Activated CD4-positive, alpha-beta T cell treated with anti-CD3 and anti-CD28 coated beads, Interleukin-2, amount 10 ng/mL, durations not matched to agents 7 days and 5 days (primary cell): ENCODE measurements at places on chromosomes 13 and 19. TPM values are rescaled to one million over a fixed set of nuclear protein-coding genes. Genes with fewer than 3 reads are reported as not detected.
A peak's percentile ranks its signal among the peaks of the same experiment; 100 is the strongest.

Gene SLC25A41
- total RNA-seq, result 0.55 TPM

Gene ACP4
- not detected for total RNA-seq

DNA sequence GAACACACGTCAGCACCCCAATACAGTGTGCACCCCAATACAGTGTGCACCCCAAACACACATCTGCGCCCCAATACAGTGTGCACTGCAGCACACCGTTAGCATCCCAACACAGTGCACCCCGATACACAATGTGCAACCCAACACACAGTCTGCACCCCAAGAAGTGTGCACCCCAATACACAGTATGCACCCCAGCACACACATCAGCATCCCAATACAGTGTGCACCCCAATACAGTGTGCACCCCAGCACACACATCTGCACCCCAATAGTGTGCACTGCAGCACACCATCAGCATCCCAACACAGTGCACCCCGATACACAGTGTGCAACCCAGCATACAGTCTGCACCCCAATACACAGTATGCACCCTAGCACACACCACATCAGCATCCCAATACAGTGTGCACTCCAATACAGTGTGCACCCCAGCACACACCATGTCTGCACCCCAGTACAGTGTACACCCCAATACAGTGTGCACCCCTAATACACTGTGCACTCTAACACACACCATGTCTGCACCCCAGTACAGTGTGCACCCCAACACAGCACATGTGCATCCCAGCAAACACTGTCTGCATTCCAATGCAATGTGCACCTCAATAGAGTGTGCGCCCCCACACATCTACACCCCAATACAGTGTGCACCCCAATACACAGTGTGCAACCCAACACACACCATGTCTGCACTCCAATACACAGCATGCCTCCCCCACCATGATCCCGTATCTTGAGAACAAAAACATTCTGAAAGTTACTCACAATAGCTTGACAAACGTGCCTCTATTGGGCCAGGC lies 855 bp upstream of the CARS2 start:
- peak overlapping the region; percentile 70 for H3K4me3 ChIP-seq
- no peak for DNase-seq
- H3K27ac ChIP-seq, result peak overlapping the region; percentile 77
- peaks cover 41% of the 10 kb centered on the region for H3K4me1 ChIP-seq
- H3K27me3 ChIP-seq, result no peaks in the 10 kb centered on the region

DNA sequence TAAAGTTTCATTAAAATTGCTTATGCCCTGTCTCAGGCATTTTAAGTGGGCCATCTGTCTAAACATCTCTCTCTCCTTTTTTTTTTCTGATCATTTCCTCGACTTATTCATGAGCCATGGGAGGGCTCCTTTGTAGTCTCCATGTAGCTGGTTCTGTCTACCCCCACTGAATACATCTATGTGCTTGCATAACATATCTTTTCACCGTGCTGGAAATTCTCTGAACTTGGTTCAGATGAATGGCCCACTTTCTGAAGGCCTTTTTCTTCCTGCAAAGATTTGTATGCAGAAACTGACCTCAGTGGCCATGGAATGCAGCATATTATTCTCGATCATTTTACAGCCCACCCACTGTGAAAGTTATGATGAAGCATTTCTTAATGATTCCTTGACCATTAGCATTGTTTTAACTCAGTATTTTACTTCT lies 225.3 kb downstream of the GGACT start:
- H3K36me3 ChIP-seq, result no peaks in the 10 kb centered on the region
- H3K4me1 ChIP-seq, result no peaks in the 10 kb centered on the region
- no peak for DNase-seq
- no peaks in the 10 kb centered on the region for H3K27me3 ChIP-seq
- no peak overlapping the region for H3K27ac ChIP-seq
- H3K4me3 ChIP-seq, result no peak overlapping the region

DNA sequence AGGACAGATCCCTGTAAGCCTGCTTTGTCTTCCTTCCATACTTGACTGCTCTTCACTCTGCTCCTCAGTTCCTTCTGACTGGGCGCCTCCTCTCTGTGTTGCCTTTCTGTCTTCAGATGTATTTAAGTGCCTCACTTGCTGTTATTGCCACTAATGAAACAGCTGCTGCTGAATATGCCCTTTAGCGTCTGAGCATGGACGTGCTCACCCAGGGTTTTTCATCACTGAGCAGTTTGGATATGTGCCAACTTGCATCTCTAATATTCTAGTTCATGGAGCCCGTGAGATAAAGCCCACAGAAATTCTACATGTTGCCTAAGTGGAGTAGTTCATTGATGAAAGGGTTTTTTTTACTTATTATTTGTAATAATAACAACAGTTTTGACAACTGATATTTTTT lies 198.2 kb downstream of the MYO16 start:
- H3K4me3 ChIP-seq, result no peak overlapping the region
- H3K27me3 ChIP-seq, result no peaks in the 10 kb centered on the region
- H3K27ac ChIP-seq, result no peak overlapping the region
- no peaks in the 10 kb centered on the region for H3K4me1 ChIP-seq
- no peaks in the 10 kb centered on the region for H3K36me3 ChIP-seq

GRCh38 chr19:53546758-53547513 lies 9.0 kb downstream of the ZNF331 start:
- H3K36me3 ChIP-seq, result peaks cover 37% of the 10 kb centered on the region
- H3K4me1 ChIP-seq, result no peaks in the 10 kb centered on the region
- H3K27me3 ChIP-seq, result no peaks in the 10 kb centered on the region
- DNase-seq, result no peak
- H3K4me3 ChIP-seq, result no peak overlapping the region
- no peak overlapping the region for H3K27ac ChIP-seq

GRCh38 chr13:26048741-26049140 lies 3.1 kb downstream of the SHISA2 start:
- H3K36me3 ChIP-seq, result no peaks in the 10 kb centered on the region
- no peak overlapping the region for H3K4me3 ChIP-seq
- no peak overlapping the region for H3K27ac ChIP-seq
- no peak for DNase-seq

DNA sequence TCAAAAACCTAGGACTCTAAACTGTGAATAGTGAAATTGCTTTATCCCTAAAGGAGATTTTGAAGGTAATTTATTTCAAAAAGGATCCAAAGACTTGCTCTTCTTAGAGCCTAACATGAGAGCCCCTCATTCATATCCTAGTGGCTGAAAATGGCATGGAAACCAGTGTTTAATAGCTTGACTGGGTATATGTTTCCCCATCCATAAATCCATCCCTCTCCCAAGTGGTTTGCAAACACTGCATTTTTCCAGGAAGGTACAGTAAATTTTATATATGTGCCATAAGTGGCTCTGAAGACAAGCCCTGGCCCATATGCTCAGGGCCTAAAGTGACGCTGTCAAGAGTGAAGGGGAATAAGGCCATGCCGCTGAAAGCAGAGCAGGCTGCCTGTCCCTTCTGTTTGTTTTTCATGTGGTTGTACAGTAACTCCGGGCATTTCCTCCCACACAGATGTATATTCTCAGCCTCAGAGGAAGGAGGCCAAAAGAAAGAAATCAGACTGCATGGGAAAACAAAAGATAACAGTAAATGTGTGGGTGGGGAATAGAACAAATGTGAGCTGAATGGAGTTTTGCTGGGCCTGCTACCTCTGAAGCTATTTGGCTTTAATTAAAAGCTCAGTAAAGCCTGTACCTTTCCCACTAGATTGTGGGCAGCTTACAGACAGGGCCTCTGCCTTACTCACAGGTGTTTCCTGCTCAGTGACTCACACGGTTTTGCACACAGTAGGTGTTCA lies 181.9 kb downstream of the PCDH9 start:
- H3K4me1 ChIP-seq, result peaks cover 6% of the 10 kb centered on the region
- H3K36me3 ChIP-seq, result no peaks in the 10 kb centered on the region
- no peak overlapping the region for H3K4me3 ChIP-seq
- no peak for DNase-seq
- H3K27me3 ChIP-seq, result no peaks in the 10 kb centered on the region

DNA sequence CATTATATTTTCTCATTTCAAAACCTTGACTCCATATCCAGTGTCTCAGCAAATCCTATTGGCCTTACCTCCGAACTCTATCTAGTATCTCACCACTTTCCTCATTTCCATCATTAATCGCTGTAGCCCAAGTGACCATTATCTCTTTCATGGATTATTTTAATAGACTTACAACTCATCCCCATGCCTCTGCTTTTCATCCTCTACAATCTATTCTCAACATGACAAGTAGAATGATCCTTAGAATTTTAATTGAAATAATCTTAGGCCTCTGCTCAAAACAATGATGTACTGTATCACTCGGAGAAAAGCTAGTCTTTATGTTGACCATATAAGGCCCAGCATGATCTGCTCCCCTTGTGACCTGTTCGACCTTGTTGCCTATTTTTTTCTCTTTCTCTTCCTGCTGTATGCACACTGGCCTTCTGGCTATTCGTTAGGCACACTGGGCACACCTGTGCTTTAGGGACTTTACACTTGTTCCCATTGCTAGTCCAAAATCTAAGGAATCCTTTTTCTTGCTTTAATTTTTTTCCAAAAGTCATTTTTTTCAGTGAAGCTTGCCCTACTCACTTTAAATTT lies 21.4 kb downstream of the DNAJC15 start:
- peak overlapping the region; percentile 38 for H3K4me3 ChIP-seq
- no peaks in the 10 kb centered on the region for H3K27me3 ChIP-seq
- peak overlapping the region; percentile 88 for H3K27ac ChIP-seq
- DNase-seq, result no peak
- peaks cover 48% of the 10 kb centered on the region for H3K36me3 ChIP-seq

DNA sequence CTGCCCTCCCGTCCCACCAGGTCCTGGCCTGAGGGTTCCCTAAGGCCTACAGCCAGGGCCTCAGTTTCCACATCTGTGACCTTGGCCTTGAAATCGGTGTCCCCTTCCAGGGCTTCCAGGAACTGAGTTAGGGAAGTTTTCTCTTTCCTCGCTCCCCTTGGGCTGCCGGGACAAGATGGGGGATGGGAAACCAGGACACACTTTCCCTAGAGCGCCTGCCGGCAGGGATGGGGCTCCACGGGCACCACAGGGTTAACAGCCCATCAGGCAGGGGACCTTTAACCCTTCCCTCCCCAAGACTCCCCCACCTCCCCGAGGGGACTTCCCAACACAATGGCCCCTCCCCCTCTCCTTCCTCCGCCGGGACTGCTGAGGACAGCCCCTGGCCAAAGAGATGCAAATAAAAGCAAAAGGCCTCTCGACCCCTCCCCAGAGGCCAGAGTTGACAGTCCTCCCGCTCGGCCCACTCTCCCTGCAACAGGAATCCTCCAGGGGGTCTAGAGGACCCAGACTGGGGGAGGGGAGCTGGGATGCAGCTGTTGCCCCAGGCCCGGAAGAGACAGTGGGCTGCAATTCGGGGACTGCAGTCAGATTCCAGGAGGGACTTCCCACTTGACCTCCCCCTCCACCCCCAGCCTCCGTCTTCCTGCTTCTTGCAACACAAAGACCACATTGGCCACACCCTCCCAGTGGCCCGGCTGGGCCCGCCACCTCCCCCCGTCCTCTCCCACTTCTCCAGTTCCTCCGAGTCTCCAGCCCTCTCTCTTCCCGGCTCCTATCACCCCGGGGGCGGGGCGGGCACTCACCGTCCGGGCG lies 3.4 kb downstream of the BBC3 start:
- H3K27me3 ChIP-seq, result no peaks in the 10 kb centered on the region
- peak overlapping the region; percentile 76 for H3K4me3 ChIP-seq
- H3K4me1 ChIP-seq, result peaks cover 31% of the 10 kb centered on the region
- H3K27ac ChIP-seq, result peak overlapping the region; percentile 84
- peak; percentile 61 for DNase-seq
- H3K36me3 ChIP-seq, result peaks cover 9% of the 10 kb centered on the region

GRCh38 chr13:85408415-85408814 lies 390.8 kb downstream of the SLITRK6 start:
- no peaks in the 10 kb centered on the region for H3K27me3 ChIP-seq
- no peaks in the 10 kb centered on the region for H3K36me3 ChIP-seq
- no peak for DNase-seq
